GM12878 (cell line): ENCODE measurements at places on chromosomes 2 and 18. TPM values are rescaled to one million over a fixed set of nuclear protein-coding genes. Genes with fewer than 3 reads are reported as not detected.

DNA sequence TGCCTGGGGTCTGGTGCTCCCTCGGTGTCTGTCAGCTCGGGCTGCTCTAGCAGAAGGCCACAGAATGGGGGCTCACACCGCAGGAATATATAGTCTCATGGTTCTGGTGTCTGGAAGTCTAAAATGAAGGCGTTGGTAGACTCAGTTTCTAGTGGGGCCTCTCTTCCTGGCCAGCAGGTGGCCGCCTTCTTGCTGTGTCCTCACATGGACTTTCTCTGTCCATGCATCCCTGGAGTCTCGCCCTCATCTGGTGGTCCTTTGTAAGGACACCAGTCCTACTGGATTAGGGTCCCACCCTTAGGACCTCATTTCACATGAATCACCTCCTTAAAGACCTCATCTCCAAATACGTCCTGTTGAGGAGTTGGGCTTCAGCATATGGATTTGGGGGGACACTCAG is 65.7 kb downstream of the RRM2 start:
- no peak for DNase-seq
- no peaks in the 10 kb centered on the region for H3K27me3 ChIP-seq
- H3K4me1 ChIP-seq: no peaks in the 10 kb centered on the region
- peaks cover 9% of the 10 kb centered on the region for H3K36me3 ChIP-seq
- H3K27ac ChIP-seq: no peak overlapping the region

- H3K4me3 ChIP-seq: no peak overlapping the region
- no peak overlapping the region for H3K27ac ChIP-seq
- no peaks in the 10 kb centered on the region for H3K36me3 ChIP-seq
- no peak for DNase-seq
- peaks cover 9% of the 10 kb centered on the region for H3K4me1 ChIP-seq
Measured at GRCh38 chr2:173288561-173288960, 66.1 kb upstream of the CDCA7 start.

DNA sequence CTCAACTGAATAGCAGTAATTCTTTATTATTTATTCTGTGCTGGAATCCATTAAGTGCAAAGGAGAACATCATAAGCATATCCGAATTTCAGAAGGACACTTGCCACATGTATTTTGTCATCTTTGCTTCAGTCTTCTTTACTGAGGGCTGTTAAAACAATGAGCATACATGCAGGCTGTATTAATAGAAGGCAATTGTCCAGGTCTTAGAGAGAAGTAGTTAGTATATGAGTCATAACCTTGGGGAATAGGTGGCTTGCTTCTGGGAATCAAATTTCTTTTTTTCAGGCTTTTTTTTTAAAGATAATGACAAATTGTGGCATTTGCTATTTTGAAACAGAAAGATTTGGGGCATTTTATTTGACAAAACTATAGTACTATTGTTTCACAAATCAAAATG is 773.5 kb downstream of the CNTNAP5 start:
- H3K27ac ChIP-seq: no peak overlapping the region
- DNase-seq: no peak
- H3K36me3 ChIP-seq: no peaks in the 10 kb centered on the region
- no peaks in the 10 kb centered on the region for H3K27me3 ChIP-seq

Gene IL36B
- total RNA-seq: not detected in 2 replicates

DNA sequence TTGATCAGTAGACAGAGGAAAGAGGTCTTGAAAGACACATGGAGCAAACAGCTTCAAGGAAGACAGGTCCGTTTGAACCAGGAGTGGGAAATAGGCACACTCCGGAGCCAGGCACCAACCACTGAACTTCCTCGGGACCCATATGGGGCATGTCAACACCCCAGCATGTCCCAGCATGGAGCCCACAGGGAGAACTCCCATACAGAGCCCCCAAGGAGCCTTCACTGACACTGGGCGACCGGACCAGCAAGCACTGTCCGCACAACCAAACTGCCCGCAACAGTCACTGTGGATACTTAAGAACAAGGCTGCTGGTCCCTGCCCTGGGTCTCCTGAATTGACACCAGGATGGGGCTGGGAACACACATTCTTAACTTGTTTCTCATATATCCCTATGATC is 286.2 kb upstream of the SALL3 start:
- no peaks in the 10 kb centered on the region for H3K36me3 ChIP-seq
- H3K4me1 ChIP-seq: no peaks in the 10 kb centered on the region
- DNase-seq: no peak
- H3K4me3 ChIP-seq: no peak overlapping the region
- H3K27me3 ChIP-seq: no peaks in the 10 kb centered on the region

DNA sequence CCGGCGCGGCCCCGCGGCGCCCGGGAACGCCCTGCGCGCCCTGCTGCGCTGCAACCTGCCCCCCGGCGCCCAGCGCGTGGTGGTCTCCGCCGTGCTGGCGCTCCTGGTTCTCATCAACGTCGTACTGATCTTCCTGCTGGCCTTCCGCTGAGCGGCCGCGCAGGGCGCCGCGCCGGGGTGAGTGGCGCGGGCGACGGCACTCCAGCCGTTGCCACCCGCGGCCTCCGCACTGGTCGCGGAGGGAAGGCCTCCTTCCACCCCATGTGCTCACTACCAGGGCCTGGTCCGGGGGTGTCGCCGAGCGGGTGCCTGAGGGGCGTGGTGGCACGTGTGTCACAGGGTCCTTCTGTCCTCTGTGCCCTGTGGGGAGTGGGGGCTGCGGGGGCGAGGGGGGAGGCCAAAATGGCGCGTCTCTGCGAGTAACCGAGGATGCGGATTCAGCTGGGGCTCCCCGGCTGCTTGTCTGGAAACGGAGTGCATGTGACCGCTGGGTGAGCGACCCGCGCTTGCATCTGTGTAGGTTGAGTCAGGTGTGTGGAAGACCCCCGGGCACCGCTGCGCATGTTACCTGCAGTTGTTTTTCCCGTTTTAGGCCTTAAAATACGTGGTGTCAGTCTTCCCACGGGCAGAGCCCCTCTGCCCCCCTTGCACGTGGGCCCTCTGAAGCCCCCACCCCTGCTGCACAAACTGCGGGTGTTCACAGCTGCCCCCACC is 58.0 kb downstream of the FAM168B start:
- no peaks in the 10 kb centered on the region for H3K4me1 ChIP-seq
- H3K36me3 ChIP-seq: no peaks in the 10 kb centered on the region
- H3K27ac ChIP-seq: no peak overlapping the region
- H3K4me3 ChIP-seq: no peak overlapping the region
- H3K27me3 ChIP-seq: peaks cover 2% of the 10 kb centered on the region; the same call in 1 of the 2 replicates
- DNase-seq: no peak

GRCh38 chr2:7394195-7394594 is 477.0 kb downstream of the RNF144A start:
- H3K4me3 ChIP-seq: no peak overlapping the region
- no peaks in the 10 kb centered on the region for H3K4me1 ChIP-seq
- no peak overlapping the region for H3K27ac ChIP-seq
- DNase-seq: no peak

DNA sequence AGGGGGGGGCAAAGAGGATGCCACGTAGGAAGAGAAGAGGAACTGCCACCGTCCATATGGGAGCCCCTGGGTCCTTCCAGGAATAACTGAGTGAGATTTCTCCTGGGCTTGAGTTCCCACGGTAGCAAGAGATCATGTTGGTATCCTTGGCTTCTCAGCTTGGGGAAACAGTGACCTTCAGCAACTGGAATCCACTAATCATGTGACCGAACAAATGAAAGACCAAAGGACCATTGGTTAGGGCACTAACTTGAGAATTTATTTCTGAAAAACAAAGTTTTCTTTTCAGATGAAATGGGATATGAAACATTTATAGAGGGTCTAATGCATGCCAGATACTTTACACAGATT is 259.4 kb upstream of the ID2 start:
- no peak for DNase-seq
- H3K27me3 ChIP-seq: no peaks in the 10 kb centered on the region
- H3K4me1 ChIP-seq: peaks cover 16% of the 10 kb centered on the region
- no peak overlapping the region for H3K4me3 ChIP-seq

DNA sequence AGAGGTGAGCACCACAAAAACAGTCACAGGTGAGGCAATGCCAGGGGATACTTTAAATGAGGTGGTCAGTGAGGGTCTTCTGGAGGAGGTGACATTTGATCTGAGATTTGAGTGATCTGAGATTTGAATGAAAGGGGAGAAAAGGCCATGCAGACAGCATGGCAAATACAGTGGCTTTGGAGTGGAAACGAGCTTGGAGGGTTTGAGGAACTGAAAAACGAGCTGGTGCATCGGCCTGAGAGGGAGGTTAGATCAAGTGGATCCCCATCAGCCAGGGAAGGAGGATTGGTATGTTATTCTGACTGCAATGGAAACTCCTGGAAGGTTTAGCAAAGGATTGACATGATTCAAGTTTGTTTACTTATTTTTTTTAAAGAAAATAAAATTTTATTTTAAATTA is 245.1 kb downstream of the KCNS3 start:
- no peaks in the 10 kb centered on the region for H3K4me1 ChIP-seq
- no peaks in the 10 kb centered on the region; the same call in 1 of the 2 replicates for H3K27me3 ChIP-seq
- H3K27ac ChIP-seq: no peak overlapping the region
- no peaks in the 10 kb centered on the region for H3K36me3 ChIP-seq

Gene GULP1
- total RNA-seq: 0.13 TPM in 1 of 2 replicates, not detected in the other

DNA sequence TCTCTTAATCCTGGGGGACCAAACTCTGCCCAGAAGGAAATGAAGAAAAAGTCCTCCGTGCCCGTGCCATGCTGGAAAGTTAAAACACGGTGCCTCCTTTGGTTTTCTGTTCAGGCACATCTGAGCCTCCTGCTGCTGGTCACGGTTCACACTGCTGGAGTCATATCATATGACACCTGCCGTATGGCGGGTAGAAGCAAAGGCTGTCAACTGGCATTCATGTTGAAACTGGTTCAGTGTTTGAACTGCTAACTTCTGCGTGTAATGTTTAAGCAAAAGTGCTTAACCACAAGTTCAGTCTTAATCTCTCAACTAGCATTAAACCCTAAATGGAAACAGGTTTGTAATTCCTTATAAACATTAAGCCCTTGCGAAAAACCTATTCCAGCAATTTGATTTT is 3.1 kb downstream of the STK39 start:
- H3K4me1 ChIP-seq: no peaks in the 10 kb centered on the region
- no peak overlapping the region for H3K27ac ChIP-seq
- H3K36me3 ChIP-seq: no peaks in the 10 kb centered on the region
- H3K27me3 ChIP-seq: peaks cover 32% of the 10 kb centered on the region
- H3K4me3 ChIP-seq: no peak overlapping the region

DNA sequence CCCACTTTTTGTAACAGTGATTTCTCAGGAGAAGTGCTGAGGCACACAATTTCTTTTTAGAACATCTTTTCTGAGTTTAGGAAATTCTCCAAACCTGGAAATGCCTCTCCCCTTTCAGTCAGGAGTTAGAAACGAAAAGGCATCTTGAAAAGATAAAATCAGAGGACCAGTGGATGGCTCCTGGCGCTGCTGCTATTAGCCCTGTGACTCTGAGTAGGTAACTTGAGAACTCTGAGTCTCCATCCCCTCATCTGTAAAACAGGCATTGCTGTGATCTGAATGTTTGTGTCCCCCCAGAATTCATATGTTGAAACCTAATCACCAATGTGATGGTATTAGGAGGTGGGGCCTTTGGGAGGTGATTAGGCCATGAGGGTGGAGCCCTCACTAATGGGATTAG is 50.2 kb downstream of the EHD3 start:
- no peaks in the 10 kb centered on the region for H3K4me1 ChIP-seq
- H3K27ac ChIP-seq: no peak overlapping the region
- H3K36me3 ChIP-seq: no peaks in the 10 kb centered on the region
- no peaks in the 10 kb centered on the region for H3K27me3 ChIP-seq
- H3K4me3 ChIP-seq: no peak overlapping the region

Gene MYCN
- not detected in 2 replicates for total RNA-seq

DNA sequence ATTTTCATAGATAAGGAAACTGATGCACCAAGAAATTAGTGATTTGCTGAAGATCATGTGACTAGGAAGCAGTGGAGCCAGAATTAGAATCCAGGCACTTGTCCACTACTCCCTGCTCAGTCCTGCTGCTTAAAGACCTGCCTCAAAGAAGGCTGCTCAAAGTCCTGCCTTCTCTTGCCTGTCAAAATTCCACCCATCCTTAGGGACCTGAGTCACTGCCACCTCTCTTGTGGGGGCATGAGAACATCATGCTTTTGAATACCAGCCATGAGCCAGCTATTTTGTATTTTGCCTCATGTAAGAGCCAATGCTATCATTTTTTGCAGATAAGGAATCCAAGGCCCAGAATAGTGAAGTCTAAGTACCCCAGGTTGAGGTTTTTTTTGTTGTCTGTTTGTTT is 47.1 kb downstream of the DDX1 start:
- no peaks in the 10 kb centered on the region; the same call in none of the 2 replicates for H3K36me3 ChIP-seq
- no peak overlapping the region for H3K27ac ChIP-seq
- no peaks in the 10 kb centered on the region for H3K4me1 ChIP-seq
- DNase-seq: no peak
- H3K27me3 ChIP-seq: no peaks in the 10 kb centered on the region

- DNase-seq: no peak
- H3K27ac ChIP-seq: no peak overlapping the region
- H3K4me1 ChIP-seq: no peaks in the 10 kb centered on the region
- H3K27me3 ChIP-seq: no peaks in the 10 kb centered on the region
- no peak overlapping the region for H3K4me3 ChIP-seq
- peaks cover 3% of the 10 kb centered on the region; the same call in 1 of the 2 replicates for H3K36me3 ChIP-seq
Measured at GRCh38 chr2:31935370-31935769, 75.4 kb downstream of the MEMO1 start.

DNA sequence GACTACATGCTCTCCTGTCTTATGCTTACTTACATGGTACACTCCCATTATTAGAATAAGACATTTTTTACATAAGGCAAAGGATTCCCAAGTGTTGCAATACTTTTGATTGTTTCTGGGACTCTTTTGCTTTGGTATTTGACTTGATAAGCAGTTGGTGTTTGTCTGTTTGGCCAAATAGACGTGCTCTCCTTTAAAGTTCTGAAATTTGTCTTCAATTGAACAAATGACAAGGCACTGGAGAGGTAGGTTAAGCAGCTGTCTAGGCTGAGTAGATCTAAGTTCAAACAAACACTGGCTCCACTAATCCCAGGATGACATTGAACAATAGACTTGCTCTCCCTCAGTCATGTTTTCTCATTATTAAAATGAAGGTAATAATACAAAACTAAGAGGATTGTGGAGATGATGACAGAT is 430.5 kb downstream of the STK39 start:
- no peaks in the 10 kb centered on the region for H3K27me3 ChIP-seq
- no peak for DNase-seq
- H3K4me3 ChIP-seq: no peak overlapping the region
- H3K4me1 ChIP-seq: no peaks in the 10 kb centered on the region
- H3K27ac ChIP-seq: no peak overlapping the region

GRCh38 chr2:217626926-217627325 is 375.9 kb downstream of the TNS1 start:
- no peak overlapping the region for H3K27ac ChIP-seq
- H3K4me3 ChIP-seq: no peak overlapping the region
- no peaks in the 10 kb centered on the region for H3K36me3 ChIP-seq
- DNase-seq: no peak

- H3K4me3 ChIP-seq: no peak overlapping the region
- H3K4me1 ChIP-seq: peaks cover 11% of the 10 kb centered on the region
- H3K27me3 ChIP-seq: no peaks in the 10 kb centered on the region
- DNase-seq: no peak
- H3K27ac ChIP-seq: no peak overlapping the region
- H3K36me3 ChIP-seq: no peaks in the 10 kb centered on the region
Measured at GRCh38 chr2:95079199-95079683, 42.4 kb downstream of the MRPS5 start.
